Activated CD4-positive, alpha-beta T cell treated with anti-CD3 and anti-CD28 coated beads for 36 hours (primary cell): ENCODE measurements at places on chromosomes 7 and 10. TPM values are rescaled to one million over a fixed set of nuclear protein-coding genes. Genes with fewer than 3 reads are reported as not detected.

Gene PON3
- not detected for total RNA-seq

- DNase-seq = no peak
Measured at GRCh38 chr10:90289037-90289436, 568.8 kb downstream of the HTR7 start.

DNA sequence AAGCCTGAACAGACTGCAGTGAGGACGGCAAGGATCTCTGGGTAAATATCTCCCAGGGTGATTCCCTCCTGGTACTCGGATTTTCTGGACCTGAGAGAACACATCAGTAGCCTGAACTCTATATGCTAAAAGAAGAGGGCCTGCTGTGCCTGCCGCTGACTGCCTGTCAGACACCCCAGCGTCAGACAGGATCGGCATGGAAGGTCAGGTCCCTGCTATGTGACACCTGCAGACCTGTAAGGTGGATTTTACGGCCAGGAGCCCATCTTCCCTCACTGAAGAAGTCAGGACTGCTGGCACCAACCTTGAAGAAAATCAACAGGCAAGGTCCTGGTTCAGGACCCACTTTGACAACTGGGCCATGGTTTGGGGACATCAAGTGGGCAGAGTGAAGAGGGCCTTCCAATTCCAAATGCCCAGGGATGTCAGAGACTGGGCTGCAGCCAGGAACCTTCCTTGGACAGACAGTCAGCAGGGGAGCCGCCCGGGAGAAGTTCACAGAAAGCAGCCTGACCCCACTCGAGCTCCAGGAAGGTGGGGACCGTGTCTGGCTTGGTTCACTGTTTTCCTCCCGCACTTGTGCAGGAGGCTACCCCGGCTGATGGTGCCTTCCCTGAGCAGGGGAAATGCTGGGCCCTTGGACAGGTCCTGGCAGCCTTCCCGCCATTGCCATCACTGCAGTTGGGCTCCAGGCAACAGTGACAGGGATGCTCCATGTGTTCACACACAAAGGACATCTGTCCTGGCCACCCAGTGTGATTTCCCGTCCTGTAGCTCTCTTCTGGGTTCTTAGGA, 91.8 kb upstream of the LANCL2 start:
- no peak for DNase-seq

- no peak for DNase-seq
Measured at GRCh38 chr7:151246851-151247580, 1.5 kb downstream of the SMARCD3 start.

DNA sequence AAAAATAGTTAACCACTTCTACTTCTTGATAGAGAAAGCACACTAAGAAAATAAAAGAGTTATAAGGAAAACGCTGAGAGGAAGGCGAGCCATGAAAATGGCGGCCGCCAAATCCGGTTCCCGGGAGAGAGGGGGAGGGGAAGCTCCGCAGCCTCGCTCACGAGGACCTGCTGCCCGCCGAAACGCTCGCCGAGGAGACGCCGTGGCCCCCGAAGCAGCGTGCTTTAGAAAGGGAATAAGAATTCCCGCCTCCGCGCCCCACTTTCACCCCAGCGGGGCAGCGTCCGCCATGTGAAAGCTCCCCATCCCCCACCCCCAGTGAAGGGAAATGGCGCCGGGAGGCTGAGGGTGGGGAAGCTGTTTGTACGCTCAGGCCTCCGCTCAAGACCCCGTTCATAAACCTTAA, 505 bp downstream of the HNRNPA2B1 start:
- DNase-seq = peak; percentile 88

DNA sequence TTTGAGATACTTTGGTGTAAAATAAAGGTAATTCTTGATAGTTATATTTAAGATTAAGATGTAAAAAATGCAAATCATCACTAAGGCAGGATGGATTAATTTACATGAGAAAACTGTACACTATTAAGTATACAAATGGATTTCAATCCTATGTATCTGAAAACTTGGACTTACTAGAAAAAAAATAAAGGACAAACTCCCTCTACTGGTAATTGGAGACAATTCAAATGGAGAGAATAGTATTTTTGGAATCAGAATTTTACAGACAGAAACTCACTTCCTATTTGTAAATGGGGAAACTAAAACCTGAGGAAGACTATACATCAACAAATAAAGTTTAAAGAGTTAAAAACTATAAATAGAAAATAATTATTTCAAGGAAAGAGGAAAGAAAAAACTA, 62.6 kb downstream of the CUL2 start:
- DNase-seq = no peak

DNA sequence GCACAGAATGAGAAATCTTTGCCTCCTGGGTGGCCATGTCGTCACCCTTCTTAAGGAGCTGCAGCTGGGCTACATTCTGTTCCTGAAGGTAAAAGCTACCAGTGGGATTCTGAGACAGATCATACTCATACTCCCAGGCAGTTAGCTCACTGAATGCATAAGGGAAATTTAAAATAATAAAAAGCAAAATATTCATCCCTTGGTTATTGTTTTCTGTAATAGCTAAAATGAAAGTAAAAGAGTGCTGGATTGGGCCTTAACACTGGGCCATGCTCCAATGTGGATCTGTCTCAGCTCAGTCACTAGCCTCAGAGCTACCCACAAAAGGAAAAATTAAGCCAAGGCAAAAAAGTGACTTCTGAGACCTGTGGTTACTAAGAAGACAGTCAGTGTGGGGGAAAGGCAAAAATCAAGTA, 8.9 kb upstream of the DYNC2I1 start:
- peak; percentile 39 for DNase-seq

Gene ZNF33A
- total RNA-seq = 20.0 TPM

- no peak for DNase-seq
Measured at GRCh38 chr10:123774132-123774742, 108.1 kb downstream of the GPR26 start.

- no peak for DNase-seq
Measured at GRCh38 chr7:113446791-113447190, 328.4 kb upstream of the SMIM30 start.
